ENCODE measurements at places on chromosomes 3 and 15.

- DNase-seq, result no peak
Measured at GRCh38 chr15:63238796-63239195, 38.6 kb upstream of the APH1B start.

- no peak for DNase-seq
Measured at GRCh38 chr3:3906171-3906570, 106.9 kb downstream of the LRRN1 start.

- DNase-seq, result no peak
Measured at GRCh38 chr15:39270934-39271333, 309.9 kb upstream of the THBS1 start.

DNA sequence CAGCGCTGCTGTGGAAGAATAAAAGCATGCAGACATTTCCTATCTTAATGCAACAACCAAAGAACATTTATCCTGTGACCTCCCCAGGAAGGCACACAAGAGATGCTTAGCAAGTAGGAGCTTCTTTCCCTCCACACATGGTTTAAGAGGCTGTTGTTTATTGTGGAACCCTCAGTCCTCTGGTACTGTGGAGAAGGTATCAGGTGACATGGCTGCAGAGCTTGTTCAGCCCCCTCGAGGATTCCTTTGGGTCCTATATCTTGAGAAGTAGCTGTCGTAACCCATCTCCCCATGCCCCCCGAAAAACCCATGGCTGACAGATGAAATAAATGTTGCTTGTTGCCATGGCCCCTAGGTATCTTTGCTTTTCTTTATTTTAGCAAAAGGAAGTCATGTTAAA is 20.3 kb upstream of the ETV5 start:
- DNase-seq, result no peak

DNA sequence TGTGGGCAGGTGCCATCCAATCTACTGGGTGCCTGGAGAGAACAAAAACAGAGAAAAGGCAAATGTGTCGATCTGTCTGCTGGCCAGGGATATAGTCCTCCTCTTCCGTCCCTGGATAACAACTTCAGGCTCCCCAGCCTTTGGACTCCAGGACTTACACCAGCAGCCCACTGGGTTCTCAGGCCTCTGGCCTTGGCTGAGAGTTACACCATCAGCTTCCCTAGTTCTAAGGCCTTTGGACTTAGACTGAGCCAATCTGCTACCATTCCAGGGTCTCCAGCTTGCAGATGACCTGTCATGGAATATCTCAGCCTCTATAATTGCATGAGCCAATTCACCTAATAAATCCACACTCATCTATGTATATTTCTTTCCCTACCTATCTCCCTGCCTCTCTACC is 460.9 kb upstream of the ADAMTS9 start:
- no peak for DNase-seq
